ENCODE measurements at places on chromosomes 5 and 9. TPM values are rescaled to one million over a fixed set of nuclear protein-coding genes. Genes with fewer than 3 reads are reported as not detected.

The ZNF883 gene
- 0.43 TPM for total RNA-seq

The KLF4 gene
- 481 TPM for total RNA-seq

The LHX3 gene
- not detected for total RNA-seq

The UTP15 gene
- total RNA-seq, result 9.3 TPM

The DHX29 gene
- total RNA-seq, result 21.4 TPM

The TMEM252 gene
- not detected for total RNA-seq

The EQTN gene
- total RNA-seq, result 1.5 TPM

The CCL27 gene
- not detected for total RNA-seq

The GPR151 gene
- total RNA-seq, result not detected

The C5orf52 gene
- total RNA-seq, result 3.6 TPM

The SLCO4C1 gene
- 2.7 TPM for total RNA-seq

The DRD1 gene
- total RNA-seq, result 0.09 TPM

The MARCOL gene
- total RNA-seq, result not detected

The OR13C5 gene
- not detected for total RNA-seq

The CARTPT gene
- 0.39 TPM for total RNA-seq

The RABL6 gene
- 132 TPM for total RNA-seq

The TNFSF15 gene
- total RNA-seq, result 0.89 TPM

The MCTP1 gene
- total RNA-seq, result 7.0 TPM

The GDF9 gene
- 0.50 TPM for total RNA-seq

The MEIKIN gene
- not detected for total RNA-seq

The CCL21 gene
- 27.0 TPM for total RNA-seq

The CDH12 gene
- total RNA-seq, result not detected

The TUSC1 gene
- 16.5 TPM for total RNA-seq

The HSPB3 gene
- total RNA-seq, result 1.7 TPM

The ADRA1B gene
- 1.1 TPM for total RNA-seq

The TXNDC8 gene
- total RNA-seq, result not detected

The PCDHB10 gene
- total RNA-seq, result 0.56 TPM

The EGFLAM gene
- total RNA-seq, result 0.98 TPM

The HAVCR1 gene
- total RNA-seq, result 3.9 TPM

The FBXO38 gene
- 44.0 TPM for total RNA-seq

The DIPK1B gene
- 2.1 TPM for total RNA-seq

The NUTM2F gene
- not detected for total RNA-seq

The GHR gene
- 8.0 TPM for total RNA-seq
